ENCODE measurements at places on chromosomes 7 and 10.

- DNase-seq = no peak
Observed at GRCh38 chr7:84801396-84801795, 385.5 kb downstream of the SEMA3D start.

- DNase-seq = no peak
Observed at GRCh38 chr7:96224685-96225084, 97.2 kb downstream of the SLC25A13 start.

DNA sequence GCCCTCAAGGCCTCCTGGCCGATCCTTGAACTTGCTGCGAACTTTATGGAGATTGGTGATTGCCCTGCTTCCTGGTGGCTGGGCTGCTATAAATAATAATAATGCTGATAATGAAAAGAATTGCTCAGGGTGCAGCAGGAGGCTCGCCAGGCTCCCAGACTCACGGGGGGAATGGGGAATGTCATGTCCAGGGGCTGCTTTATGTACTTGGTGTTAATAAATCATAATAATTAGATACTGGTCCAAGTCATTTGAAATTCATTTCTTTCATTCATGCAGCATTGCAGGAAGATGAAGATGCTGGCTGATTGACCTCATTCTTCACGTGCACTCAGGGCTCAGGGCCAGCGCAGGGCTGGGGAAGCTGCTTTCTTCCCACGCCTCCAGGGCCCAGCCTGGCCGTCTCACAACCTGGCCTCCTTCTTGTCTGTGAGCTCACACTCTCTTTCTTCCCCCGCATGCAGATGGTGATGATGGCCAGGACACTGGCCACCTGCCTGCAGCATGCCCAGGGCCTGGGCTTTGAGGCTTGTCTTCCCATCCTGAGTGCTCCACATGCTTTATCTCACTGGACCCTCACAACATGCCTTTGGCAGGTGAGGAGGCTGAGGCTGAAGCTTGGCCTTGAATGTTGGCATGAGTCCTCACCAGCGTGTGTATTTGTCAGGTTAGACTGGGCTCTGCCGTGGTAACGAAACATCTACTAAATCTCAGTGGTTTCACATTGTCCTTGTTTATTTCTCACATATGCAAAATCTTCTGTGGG lies 138.4 kb upstream of the TNS3 start:
- DNase-seq = peak; percentile 43

DNA sequence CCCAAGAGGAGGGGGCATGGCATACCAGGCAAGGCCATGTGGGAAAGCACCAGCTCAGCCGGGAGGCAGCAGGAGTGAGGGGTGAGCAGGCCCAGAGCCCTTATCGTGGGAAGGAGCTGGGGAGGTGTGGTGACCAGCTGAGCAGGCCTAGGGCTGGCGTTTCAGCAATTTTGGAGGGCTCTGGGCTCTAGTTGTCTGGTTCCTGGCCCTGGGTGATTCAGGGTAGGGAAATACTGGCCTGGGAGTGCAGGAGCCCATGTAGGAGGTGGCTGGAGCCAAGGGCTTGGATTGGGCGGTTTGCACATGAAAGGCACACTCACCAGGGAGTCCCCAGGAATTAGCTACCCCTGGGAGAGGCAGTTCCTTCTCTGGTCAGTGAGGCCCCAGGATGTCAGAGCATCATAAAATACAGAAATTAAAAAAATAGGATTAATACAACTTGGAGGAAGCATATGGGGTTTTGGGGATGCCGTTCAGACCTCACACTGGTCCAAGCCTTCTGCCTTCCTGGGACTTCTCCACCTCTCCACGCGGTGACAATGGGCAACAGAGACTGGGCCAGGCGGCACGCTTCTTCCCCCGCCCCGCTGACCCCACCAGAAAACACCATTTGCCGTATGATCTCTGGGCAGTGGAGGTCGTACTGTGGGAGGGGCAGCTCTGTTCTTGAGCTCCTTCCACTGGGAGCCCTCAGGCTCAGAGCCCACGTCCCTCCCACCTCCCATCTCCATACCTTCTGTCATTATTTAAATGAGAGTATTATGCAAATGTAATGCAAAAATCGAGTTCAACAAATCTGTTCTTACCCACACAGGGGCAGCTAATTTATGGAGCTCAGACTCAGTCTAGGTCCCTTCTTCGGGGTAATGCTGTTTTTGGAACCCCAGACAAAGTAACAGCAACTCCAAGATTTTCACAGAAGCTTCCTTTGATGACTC lies 133.0 kb upstream of the FAM20C start:
- no peak for DNase-seq

GRCh38 chr10:49282306-49282705 lies 16.7 kb upstream of the C10orf71 start:
- no peak for DNase-seq

DNA sequence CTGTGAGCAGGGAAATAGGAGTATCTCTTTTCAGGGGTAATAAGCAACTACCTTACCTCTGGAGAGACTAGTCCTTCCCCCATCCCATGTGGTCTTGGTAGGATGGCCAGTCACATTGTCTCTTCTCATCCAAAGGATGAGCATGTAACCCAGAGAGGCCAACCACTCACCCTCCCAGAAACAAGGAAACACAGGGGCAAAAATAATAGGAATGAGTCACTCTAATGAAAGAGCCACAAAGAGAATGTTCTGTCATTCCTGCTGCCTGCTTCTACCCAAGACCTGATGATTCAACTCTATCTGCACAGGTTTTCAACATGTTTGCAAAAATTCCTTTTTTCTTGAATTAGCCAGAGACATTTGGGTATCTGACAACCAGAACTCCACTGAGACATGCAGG lies 99.3 kb upstream of the NFE2L3 start:
- DNase-seq = no peak

GRCh38 chr10:97854743-97855142 lies 5.1 kb downstream of the GOLGA7B start:
- no peak for DNase-seq

DNA sequence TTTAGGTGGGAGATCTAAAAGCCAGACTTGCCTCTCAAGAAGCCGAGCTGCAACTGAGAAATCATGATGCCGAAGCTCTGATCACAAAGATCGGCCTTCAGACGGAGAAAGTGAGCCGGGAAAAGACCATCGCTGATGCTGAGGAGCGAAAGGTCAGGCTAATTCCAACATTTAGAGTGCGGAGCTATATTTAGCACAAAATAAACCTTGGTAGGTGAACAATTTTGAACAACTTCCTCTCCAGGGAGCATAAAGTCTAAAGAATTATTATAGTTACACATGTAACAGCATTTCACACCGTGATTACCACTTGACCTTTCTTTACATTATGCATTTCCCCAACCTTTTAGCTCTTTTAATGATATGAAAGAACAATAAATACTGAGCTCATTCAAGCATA lies 166.7 kb downstream of the CDCA7L start:
- DNase-seq = no peak

- DNase-seq = no peak
Observed at GRCh38 chr7:55382251-55382650, 17.1 kb downstream of the LANCL2 start.

- no peak for DNase-seq
Observed at GRCh38 chr7:91039033-91039432, 225.2 kb upstream of the FZD1 start.

- DNase-seq = no peak
Observed at GRCh38 chr10:110724937-110725336, 80.8 kb downstream of the RBM20 start.

GRCh38 chr10:78706256-78706655 lies 362.5 kb upstream of the ZMIZ1 start:
- DNase-seq = no peak

GRCh38 chr10:23343591-23344240 lies 881 bp downstream of the C10orf67 start:
- no peak for DNase-seq

- no peak for DNase-seq
Observed at GRCh38 chr10:66777665-66778064, 148.2 kb upstream of the LRRTM3 start.

- DNase-seq = peak; percentile 70
Observed at GRCh38 chr7:146961617-146962016, 845.0 kb downstream of the CNTNAP2 start.

DNA sequence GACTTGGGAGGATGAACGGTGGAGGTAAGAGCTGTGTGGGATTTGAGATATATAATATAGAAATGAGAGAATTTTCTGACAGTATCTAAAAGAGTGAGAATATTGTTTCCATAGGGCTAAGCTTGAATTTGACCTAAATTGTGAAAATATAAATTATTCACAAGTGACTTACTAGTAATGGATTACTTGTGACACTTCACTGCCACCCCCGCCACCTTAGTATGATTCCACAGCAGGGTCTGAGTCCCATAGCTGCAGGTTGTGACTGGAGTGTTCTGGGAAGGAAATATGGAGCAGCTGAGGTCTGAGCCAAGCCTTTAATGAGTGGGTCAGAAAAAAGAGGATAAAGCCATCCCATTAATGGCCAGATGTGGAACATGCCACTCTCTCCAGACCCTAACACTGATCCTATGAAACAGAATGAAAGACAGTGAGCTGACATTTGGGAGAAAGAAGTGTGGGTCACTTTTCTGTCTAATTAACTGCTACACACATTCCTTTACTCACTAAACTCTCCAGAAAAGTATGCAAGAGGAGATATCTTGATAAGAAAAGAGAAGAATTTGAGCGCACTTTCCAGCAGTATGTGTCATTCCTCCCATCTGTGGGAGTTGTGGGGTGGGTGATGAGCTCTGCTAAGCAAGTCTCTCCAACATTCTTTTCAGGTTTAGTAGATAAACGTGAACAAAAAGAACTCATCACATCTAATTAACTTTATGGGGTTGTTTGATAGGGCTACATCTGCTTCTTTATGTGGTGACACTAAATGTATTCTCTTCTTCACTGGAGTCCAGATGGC lies 1193.4 kb downstream of the SORCS3 start:
- no peak for DNase-seq

DNA sequence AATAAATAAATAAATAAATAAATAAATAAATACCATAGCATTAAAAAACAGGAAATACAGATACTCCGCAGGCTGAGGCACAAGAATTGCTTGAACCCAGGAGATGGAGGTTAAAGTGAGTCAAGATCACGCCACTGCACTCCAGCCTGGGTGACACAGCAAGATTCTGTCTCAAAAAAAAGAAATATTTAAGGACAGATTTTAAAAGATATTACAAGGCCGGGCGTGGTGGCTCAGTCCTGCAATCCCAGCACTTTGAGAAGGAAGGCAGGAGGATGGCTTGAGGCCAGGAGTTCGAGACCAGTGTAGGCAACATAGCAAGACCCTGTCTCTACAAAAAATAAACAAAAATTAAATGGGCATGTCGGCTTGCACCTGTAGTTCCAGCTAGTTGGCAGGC lies 17.5 kb upstream of the SNX8 start:
- no peak for DNase-seq

GRCh38 chr7:112122144-112122543 lies 84.1 kb downstream of the DOCK4 start:
- DNase-seq = no peak

DNA sequence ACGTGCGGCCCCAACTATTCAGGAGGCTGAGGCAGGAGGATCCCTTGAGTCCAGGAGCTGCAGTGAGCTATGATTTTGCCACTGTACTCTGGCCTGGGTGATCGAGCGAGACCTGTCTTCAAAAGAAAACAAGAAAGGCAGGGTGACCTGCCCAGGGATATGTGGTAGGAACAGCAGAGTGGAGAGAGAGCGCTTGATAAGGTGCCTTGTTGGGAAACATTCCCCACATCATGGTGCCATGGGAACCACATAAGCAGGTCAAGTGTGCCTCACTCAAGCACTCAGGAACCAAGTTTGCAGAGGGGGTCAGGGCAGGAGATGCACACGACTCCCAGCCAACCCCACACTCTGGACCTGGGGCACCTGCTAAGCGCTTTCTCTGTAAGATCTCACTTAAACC lies 37.3 kb downstream of the PVRIG start:
- no peak for DNase-seq

DNA sequence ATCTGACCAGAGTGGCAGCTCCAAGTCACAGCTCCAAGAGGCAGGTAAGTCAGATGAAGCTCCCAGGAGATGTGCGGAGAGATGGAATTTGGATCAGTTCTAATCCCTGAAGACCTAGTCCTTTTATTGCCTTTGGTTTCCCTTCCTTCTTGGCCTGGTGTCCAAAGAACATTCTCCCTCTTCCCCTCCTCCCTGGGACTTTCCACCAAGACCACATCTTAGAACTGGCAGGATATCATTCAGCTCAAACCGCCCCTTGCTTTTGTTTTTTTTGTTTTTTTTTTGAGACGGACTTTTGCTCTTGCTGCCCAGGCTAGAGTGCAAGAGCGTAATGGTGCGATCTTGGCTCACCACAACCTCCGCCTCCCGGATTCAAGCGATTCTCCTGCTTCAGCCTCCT lies 190.8 kb downstream of the GFRA1 start:
- no peak for DNase-seq

- no peak for DNase-seq
Observed at GRCh38 chr7:25569765-25570164, 341.5 kb upstream of the NPVF start.

GRCh38 chr10:24883176-24883575 lies 69.2 kb downstream of the PRTFDC1 start:
- no peak for DNase-seq

DNA sequence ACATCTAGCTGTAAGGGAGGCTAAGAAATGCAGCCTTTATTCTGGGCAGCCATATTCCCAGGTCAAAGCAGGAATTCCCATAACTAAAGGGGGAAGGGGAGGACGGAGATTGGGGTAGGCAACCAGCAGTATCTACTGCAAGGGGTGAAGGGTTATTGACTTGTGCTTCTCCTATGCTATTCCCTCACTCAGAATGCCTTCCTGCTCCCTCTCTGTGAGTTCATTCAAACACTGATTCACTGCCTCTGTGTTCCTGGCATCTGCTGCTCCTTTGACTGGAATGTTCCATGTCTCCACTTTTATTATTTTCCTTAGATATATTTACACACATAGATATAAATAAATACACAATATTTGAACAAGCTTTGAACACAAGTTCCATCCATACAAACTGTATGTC lies 11.1 kb downstream of the HTR7 start:
- DNase-seq = no peak

DNA sequence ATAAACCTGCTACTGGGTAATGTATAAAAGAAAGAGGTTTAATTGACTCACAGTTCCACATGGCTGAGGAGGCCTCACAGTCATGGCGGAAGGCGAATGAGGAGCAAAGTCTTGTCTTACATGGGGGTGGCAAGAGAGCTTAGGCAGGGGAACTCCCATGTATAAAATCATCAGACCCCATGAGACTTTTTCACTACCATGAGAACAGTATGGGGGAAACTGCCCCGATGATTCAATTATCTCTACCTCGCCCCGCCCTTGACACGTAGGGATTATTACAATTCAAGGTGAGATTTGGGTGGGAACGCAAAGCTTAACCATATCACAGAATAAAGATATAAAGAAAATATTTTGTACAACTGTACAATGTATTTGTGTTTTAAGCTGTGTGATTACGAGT lies 39.4 kb upstream of the PLCE1 start:
- no peak for DNase-seq

GRCh38 chr10:121736315-121737130 lies 138.3 kb upstream of the FGFR2 start:
- no peak for DNase-seq

GRCh38 chr7:3754493-3755341 lies 453.7 kb downstream of the SDK1 start:
- no peak for DNase-seq

- DNase-seq = no peak
Observed at GRCh38 chr7:102467581-102468477, 3.0 kb downstream of the LRWD1 start.

Measured in GM04503 (cell line).